Uterus (tissue), 4 donors: ENCODE measurements at places on chromosomes 2 and 18.
A peak's percentile ranks its signal among the peaks of the same experiment; 100 is the strongest.

- no peak for DNase-seq
These were observed 1022.5 kb upstream of the CHAC2 start for GRCh38 chr2:52745144-52745543.

DNA sequence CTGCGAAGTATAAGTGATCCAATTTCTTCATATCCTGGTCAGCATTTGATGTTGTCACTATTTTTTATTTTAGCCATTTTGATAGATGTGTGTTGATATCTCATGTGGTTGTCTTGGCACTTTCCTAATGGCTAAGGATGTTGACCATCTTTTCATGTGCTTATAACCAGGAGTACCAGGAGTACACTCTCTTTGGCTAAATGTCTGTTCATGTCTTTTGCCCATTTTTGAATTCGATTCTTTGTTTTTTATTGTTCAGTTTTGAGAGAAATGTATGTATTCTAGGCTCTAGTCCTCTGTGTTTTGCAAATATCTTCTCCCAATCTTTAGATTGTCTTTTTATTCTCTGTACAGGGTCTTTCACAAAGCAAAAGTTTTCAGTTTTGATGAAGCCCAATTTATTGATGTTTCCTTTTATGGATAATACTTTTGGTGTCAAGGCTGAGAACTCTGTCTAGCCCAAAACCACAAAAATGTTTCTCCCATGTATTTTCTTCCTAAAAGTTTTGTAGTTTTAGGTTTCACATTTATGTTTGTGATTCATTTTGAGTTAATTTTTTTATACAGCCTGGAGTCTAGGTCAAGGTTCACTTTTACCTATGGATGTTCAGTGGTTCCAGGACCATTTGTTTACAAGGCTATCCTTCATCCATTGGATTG lies 65.4 kb downstream of the SDC1 start:
- no peak for DNase-seq

DNA sequence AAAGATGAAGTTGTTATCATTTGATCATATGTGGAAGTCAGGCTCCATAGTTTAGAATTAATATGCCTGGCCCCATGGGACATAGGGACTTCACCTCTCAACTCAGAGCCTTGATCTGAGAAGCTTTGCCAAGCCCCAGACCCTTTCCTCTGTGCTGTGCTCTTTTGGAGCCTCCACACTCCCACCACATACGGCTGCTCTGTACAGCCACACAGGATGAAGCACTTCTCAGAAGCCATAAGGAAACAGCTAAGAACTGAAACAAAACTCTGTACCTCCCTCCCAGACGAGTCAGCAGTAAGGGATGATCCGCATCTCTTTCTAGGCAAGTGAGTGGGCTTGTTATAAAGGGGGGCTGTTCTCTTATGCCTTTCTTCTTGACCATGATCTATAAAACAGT lies 66.5 kb downstream of the CAB39 start:
- no peak for DNase-seq

DNA sequence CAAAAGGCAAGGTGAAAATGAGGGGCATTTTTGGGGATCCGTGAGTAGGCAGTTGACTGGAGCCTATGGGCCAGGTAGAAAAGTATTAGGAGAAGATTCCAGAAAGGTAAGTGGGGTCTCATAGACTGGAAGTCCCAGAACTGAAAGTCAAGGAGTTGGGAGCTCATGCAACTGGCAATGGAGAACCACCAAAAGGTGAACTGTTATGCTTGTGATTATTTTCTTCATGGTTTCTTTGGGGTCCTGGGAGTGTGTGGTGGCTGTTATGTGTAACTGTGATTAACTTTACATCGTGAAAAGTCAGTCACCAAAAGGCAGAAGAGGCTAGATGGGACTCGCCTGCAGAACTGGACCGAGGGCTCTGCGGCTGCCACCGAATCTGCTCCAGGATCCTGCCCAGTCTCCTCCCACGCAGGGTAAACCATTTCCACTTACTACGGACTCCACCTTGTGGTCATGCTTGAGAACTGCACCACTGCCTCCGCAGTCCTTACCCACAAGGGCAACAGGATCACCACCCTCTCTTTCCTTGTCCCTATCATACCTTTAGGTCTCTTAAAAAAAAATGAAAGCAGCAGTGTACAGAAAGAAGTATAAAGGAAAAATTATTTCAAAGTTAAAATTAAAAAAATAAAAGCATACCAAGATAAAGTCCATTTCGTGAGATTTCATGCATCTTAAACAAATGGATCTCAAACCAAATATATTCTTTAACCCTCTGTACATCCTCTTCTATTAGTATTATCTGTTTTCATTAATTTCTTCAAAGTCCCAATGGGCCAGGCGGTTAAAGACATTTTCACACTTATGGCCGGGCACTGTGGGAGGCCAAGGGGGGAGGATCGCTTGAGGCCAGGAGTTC lies 15.6 kb upstream of the CEP68 start:
- DNase-seq, result peak; percentile 84

- DNase-seq, result no peak
These were observed 76.5 kb downstream of the NOL10 start for GRCh38 chr2:10613263-10613662.
